Tongue (tissue), 3 donors: ENCODE measurements at places on chromosomes 6 and 20. TPM values are rescaled to one million over a fixed set of nuclear protein-coding genes. Genes with fewer than 3 reads are reported as not detected.
A peak's percentile ranks its signal among the peaks of the same experiment; 100 is the strongest.

DNA sequence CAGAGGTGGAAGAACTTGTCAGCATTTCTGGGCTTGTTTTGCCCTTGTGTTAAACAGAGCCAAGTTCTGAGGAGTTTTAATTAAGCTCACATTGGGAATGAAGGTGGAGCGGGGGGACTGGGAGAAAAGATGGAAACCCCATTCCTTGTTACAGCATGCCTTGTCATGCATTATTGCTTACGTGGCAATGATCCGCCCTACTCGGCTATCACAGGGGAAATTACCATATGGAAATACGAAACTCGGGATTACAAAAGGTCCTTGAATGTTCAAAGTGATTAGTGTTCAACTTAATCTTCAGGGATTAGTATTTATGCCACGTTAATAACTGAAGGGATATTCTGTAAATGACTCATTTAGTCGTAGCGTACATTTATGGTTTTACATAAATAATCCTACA is 86.4 kb downstream of the MAP3K7 start:
- DNase-seq: no peak

DNA sequence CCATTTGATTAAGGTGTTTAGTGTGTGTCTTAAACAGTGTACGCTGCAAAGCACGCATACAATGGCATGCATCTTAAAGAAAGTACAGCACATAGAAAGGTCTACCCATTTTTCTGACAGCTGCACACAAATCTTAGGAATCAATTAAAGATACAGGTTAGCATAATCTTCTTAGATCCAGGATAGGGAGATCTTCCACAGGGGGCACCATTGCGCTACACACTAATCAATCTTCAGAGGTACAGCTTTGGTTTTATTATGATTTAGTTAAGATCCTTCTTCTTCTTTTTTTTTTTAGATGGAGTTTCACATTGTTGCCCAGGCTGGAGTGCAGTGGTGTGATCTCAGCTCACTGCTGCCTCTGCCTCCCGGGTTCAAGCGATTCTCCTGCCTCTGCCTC is 63.7 kb upstream of the BEND3 start:
- peak; percentile 20 for DNase-seq

- DNase-seq: peak; percentile 58
These were observed 33.3 kb upstream of the SYNDIG1 start for GRCh38 chr20:24436160-24436559.

DNA sequence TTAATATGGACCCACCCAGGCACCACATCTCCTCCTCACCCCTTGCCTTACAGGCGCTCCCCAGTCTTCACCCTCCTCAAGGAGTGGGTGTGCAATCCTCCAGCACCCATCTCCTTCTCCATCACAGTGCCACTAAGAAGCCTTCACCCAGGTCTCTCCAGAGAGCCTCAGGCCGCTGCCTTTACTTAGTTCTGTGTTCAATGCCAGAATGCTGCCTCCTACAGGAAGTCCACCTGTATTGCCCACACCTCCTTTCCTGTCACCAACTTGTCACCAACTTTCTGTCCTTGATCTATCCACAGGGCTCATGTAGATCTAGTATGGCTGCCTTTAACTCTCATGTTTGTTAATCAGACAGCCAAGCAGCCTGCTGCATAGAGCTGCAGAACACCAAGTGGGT is 586 bp upstream of the LST1 start:
- DNase-seq: no peak

- peak; percentile 3 for DNase-seq
These were observed 1348.2 kb upstream of the GJE1 start for GRCh38 chr6:140784573-140784972.

DNA sequence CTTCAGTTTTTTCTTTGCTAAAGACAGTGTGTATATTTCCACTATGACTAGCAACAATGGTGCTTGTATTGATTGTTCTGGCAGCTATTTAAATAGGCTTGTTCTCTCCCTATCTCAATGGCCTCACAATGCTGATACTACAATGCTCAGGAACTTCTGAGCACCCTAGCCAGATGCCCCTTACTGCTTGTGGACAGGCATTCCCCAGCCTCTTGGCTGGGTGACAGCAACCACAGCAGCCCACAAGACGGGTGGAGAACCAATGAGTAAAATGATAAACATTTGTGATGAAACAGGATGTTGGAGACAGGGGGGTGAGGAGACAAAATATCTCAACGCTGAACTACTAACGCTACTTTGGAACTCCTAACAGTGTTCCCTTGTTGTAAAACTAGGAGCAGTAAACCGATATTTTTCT is 42.3 kb downstream of the HIVEP2 start:
- DNase-seq: no peak

GRCh38 chr6:149854532-149854931 is 9.6 kb downstream of the LRP11 start:
- DNase-seq: peak; percentile 52

GRCh38 chr6:2480267-2480966 is 235.0 kb upstream of the GMDS start:
- DNase-seq: peak; percentile 38

GRCh38 chr20:32236819-32237218 is 29.1 kb downstream of the POFUT1 start:
- no peak for DNase-seq

DNA sequence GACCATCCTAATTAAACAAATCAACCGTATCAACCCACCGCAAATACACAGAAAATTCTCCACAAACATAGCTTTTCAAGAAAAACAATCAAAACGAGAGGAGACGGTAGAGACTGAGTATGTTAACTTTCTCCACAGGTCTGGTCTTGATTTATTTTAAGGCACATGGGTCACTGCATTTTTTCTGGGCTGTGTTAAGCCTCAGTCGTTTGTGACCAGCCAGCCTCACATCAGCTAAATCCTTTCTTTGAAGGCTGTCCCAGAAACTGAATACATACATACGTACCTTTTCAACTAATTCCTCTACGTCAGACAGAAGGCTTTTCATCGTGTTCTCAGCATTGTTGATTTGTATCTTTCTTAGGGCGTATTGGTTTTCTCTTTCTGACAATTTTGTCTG is 69.4 kb downstream of the LAMA4 start:
- DNase-seq: peak; percentile 89

DNA sequence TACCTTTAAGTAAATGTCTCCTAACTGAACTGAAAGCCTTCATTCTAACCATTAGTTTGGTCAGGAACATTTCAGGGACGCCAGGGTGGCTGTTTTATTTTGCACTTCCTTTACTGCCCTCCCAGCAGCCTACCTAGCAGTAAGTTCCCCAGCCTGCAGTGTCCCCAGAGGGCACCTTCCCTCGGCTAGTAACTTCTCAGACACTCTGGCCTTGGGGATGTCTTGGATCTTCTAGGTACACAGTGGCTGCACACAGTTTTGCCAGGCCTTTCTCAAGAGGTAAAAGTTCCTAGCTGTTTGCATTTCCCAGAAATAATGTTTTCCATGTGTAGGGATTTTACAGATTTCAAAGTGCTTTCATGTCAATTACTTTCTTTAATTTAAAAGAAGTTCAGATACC is 378 bp upstream of the LAMA2 start:
- no peak for DNase-seq

- no peak for DNase-seq
These were observed 26.2 kb upstream of the CMTR1 start for GRCh38 chr6:37406726-37407341.

DNA sequence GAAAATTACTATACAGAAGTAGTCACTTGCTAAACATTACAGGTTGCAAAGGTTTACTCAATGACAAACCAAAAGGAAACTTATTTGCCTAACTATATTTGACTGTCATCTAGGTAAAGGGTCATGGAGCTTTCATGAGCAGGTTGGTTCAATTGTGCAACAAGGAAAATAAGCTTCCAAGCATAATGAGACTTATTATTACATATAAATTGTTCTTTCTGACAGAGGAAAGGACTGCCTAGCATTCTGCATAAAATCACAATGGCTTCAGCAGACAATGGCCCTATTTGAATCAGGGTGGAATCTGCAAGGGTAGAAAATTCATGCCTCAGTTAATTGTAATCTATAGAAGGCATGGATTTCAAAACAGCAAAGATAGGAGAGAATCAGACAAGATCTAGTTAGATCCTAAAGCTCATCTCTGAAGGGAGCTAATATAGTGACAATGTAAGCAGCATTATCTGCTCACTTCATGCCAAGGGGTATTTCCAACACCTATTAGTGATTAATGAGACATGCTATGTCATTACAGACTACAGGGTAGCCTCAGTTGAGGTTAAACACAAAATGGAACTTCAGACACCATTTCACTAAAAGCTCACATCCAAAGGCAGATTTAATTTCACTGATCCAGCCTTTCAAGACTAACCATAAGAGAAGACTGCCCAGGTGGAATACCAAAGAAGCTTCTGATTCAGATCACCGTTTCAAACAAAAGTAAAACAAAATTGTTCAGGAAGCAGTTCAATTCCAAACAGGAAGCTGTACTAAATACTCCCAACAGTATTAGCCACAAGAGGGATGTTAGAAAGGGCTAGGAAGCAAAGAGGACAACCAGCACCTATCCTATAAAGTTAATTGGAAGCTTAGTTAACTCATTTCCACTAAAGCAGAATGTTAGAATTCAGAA is 8.5 kb downstream of the STAU1 start:
- DNase-seq: no peak

DNA sequence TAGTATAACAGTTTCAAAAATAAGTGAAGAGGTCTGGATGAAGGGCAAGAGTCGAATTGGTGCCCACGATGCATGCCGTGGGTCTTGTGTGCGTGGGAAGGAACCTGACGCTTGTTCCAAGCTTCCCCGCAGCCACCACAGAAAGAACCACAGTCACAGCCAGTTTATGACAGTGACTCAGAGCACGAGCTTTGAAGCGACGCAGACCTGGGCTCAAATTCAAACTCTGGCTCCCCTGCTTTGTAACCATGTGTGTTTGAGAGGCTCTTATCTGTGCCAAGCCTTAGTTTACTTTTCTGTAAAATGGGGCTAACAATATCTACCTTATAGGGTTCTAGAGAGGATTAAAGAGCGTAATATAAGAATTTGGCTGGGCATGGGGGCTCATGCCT is 65.5 kb downstream of the SYNJ2 start:
- no peak for DNase-seq

Gene TTK
- 16.6 TPM for total RNA-seq

Gene CD24
- 122 TPM for total RNA-seq

Gene ADGB
- total RNA-seq: 0.10 TPM

Gene RIPOR2
- 21.3 TPM for total RNA-seq

Gene SIM1
- 2.4 TPM for total RNA-seq
